ENCODE measurements at places on chromosomes 1 and 21.

- DNase-seq = peak; percentile 38
These were observed 57.3 kb downstream of the SLC37A1 start for GRCh38 chr21:42570841-42571387.

DNA sequence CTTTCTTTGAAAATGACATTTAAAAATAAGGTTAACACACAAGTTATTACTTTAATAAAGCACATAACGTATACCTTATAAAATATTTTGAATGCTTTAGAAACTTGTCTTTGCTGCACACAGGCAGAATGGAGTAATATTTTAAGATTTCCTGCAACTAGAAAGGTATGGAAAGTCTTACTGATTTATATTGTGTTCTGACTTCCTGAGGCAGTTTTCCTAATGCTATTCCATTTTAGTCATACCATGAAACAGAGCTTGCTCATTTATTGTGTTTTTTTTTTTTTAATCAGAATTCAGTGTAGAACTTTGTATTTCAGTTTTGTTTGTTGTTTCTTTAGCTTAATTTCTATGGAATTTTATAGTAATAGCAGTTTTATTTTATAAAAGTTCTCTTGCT, 60.9 kb upstream of the S1PR1 start:
- DNase-seq = no peak

DNA sequence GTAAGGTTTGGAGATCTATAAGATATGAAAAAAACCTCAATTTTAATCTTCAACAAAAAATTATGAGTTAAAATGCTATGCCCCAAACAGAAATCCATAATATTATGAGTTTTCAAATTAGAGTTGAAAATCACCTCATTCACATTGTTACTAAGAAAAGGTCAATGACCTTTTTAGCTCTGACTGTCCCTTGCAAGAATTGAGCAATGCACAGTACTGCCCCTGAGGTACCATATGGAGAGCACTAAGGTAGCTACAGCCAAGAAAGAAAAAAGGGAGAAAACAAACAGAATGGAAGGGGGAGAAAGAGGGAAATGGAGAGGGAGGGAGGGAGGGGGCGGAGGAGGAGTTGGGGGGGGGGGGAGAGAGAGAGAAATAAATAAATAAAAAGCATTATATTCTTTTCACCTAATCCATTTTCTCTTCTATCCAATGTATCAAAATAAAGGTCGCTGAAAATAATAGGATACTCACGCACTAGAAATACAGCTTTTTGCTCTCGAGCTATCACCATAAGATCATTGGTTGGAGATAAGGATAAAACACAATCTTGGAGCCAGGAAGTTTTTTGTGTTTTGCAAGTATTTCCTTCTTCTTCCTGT, 58.8 kb downstream of the RAB3GAP2 start:
- DNase-seq = no peak

- no peak for DNase-seq
These were observed 7.9 kb upstream of the AMPD1 start for GRCh38 chr1:114703242-114703641.

GRCh38 chr1:6180268-6180706, at the start of gene CHD5:
TSS of gene CHD5 (minus strand) at chr1:6180321. CDS start at chr1:6180023, 298 bp downstream.
- no peak for DNase-seq

GRCh38 chr1:27831568-27832410, 1.2 kb downstream of the PPP1R8 start:
- no peak for DNase-seq
